ENCODE measurements at places on chromosomes 7 and 10. TPM values are rescaled to one million over a fixed set of nuclear protein-coding genes. Genes with fewer than 3 reads are reported as not detected.

The TAX1BP1 gene
- total RNA-seq = 97.1 TPM

The CTAGE8 gene
- 2.1 TPM for total RNA-seq

The TSPAN12 gene
- total RNA-seq = not detected

DNA sequence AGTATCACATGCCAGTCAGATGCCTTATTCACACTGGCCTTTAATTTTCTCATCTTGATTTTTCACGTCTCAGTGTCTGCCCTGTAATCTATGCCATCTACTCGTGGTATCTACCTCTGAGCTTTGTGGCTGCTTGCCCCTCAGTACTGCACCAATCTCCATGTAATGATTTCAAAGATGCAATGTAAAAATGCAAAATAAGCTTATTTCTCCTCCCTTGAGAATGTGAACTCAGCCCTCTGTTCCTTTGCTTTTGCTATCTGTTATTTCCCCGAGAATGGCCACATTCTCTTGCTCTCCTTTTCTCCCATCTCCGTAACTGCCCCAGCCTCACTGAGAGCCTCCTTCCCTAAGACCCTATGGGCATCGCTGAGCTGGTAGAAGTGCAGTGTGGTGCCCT is 317.5 kb downstream of the SFMBT2 start:
- H3K4me3 ChIP-seq = no peak overlapping the region
- peaks cover 6% of the 10 kb centered on the region for H3K27me3 ChIP-seq
- no peak overlapping the region for H3K27ac ChIP-seq
- no peaks in the 10 kb centered on the region for H3K36me3 ChIP-seq
- no peak for DNase-seq

DNA sequence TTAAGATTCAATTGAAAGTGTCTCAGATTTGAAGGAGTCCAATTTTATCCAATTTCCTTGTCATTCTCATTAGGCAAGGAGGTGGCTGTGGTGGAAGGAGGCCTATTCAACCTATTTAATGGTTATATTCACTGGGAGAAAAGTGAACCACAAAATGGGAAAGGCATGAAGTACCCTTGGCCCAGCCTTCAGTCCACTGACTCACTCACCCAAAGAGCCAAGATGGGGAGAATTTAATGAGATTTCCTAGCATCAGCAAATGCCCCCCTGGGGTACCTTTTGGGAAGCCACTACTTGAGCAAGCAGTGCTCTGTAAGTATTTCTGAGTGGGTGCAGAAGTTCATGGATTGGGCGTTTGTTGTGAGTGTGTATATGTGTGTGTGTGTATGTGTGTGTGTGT is 144.1 kb downstream of the NRP1 start:
- H3K4me3 ChIP-seq = no peak overlapping the region
- no peaks in the 10 kb centered on the region for H3K36me3 ChIP-seq
- no peaks in the 10 kb centered on the region for H3K4me1 ChIP-seq
- DNase-seq = no peak

DNA sequence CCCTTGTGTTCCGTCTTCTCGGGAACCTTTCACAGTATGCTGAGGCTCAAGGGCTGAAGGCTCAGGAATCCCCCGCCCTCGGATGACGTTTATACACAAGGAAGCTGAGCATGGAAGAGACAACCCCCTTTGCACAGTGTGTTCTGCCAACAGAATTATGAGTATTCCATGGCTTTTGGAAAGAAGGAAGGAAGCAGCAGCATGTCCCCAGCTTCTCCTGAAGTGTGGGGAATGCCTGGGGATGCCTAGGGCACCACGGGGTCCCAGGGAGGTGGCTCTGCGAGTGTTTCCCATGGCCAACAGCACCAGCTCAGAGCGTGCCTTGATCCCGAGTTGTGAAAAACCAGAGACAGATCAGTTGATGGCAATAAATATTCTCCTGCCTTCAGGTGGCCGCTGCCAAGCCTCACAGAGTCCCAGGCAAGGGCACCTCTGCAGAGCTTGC is 88.8 kb upstream of the DDC start:
- H3K4me1 ChIP-seq = no peaks in the 10 kb centered on the region
- DNase-seq = peak; percentile 5
- H3K27me3 ChIP-seq = peaks cover 6% of the 10 kb centered on the region
- H3K36me3 ChIP-seq = no peaks in the 10 kb centered on the region
- no peak overlapping the region for H3K4me3 ChIP-seq

GRCh38 chr10:117884093-117884492 is 162.6 kb downstream of the RAB11FIP2 start:
- no peak overlapping the region for H3K27ac ChIP-seq
- H3K36me3 ChIP-seq = no peaks in the 10 kb centered on the region
- H3K27me3 ChIP-seq = no peaks in the 10 kb centered on the region
- no peak for DNase-seq
- H3K4me3 ChIP-seq = no peak overlapping the region

- H3K4me1 ChIP-seq = peaks cover 6% of the 10 kb centered on the region
- H3K36me3 ChIP-seq = peaks cover 24% of the 10 kb centered on the region
- no peaks in the 10 kb centered on the region for H3K27me3 ChIP-seq
- DNase-seq = no peak
- no peak overlapping the region for H3K4me3 ChIP-seq
Observed at GRCh38 chr7:92325858-92326257, 80.1 kb downstream of the ANKIB1 start.

GRCh38 chr7:87451187-87451586 is 24.3 kb downstream of the ABCB4 start:
- no peak overlapping the region for H3K27ac ChIP-seq
- H3K4me3 ChIP-seq = no peak overlapping the region

GRCh38 chr10:43116596-43116995 is 21.6 kb upstream of the CSGALNACT2 start:
- peaks cover 19% of the 10 kb centered on the region for H3K4me1 ChIP-seq
- DNase-seq = no peak
- no peak overlapping the region for H3K27ac ChIP-seq
- H3K36me3 ChIP-seq = no peaks in the 10 kb centered on the region
- no peaks in the 10 kb centered on the region for H3K27me3 ChIP-seq
- no peak overlapping the region for H3K4me3 ChIP-seq

DNA sequence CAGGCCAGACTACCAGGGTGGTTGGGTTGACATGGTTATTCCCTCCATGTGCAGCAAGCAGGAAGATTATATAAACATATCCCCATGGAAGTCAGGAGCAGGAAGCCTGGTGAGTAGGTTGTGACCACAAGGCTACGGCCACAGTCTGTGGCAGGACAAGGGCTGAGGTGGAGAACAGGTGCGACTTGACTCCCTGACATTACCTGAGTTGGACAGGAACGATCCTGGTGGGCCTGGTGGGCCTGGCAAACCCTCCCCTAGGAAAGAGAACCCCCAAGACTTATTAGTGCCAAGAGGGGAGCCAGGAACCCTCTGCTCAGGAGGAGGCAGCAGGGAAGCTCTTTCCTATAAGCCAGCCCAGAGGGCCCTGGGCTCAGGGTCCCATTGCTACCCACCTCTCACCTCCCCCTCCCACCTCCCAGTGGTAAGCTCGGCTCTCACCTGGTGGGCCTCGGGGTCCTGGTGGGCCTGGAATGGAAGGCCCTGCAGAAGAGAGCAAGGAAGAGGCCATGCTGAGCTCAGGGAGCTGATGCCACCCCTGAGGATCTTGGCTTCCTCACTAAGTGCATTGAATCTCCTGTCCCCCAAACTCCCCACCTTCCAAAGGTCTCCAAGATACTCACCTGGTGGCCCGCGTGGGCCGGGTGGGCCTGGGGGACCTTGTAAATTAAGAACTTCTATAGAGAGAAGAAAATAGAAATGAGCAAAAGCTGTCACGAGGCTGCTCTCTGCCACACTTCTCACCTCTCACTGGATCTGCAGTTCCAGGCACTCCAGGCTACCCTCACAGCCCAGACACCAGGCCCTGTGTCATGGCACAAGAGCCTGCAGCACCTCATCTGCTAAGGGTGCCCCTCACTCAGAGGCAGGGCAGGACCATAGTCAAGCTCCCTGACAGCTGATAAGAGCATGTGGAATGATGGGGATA is 44.6 kb downstream of the COL17A1 start:
- H3K4me1 ChIP-seq = no peaks in the 10 kb centered on the region
- H3K4me3 ChIP-seq = no peak overlapping the region
- H3K27me3 ChIP-seq = no peaks in the 10 kb centered on the region
- no peaks in the 10 kb centered on the region for H3K36me3 ChIP-seq

DNA sequence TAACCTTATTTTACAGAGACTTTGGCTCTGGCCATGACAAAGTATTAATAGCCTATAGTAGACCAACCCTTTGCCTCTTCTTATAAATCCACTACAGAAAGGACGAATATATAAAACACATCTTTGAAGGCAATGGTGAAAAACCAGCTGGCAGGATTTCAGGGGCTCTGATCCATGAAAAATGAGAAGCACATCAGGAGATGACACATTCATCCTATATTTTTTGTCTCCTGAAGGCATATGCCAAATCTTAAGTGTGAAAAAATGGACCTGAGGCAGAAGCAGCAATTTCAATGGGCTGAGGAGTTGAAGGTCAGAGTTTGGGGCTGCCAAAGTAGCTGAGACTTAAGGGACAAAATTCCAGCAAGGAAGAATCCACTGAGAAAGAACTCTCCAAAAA is 14.4 kb downstream of the RNF216 start:
- H3K4me1 ChIP-seq = peaks cover 15% of the 10 kb centered on the region
- peaks cover 14% of the 10 kb centered on the region for H3K36me3 ChIP-seq
- DNase-seq = no peak
- H3K27me3 ChIP-seq = no peaks in the 10 kb centered on the region
- H3K4me3 ChIP-seq = no peak overlapping the region

Data from activated T-helper 2 cell treated with anti-CD3 and anti-CD28 coated beads, Interferon-gamma antibody, Interleukin-2, Interleukin-4, amounts not matched to agents 10 μg/mL and 5 μg/mL and 100 μg/mL, durations not matched to agents 14 hours and 24 hours and 36 hours (primary cell).